ENCODE measurements at places on chromosomes 1 and 21.

- peak; percentile 93 for DNase-seq
These were observed 817 bp upstream of the PMVK start for GRCh38 chr1:154937085-154937987.

- DNase-seq = no peak
These were observed 17.2 kb upstream of the RLF start for GRCh38 chr1:40143891-40144575.

GRCh38 chr1:58765006-58765405, 18.8 kb downstream of the JUN start:
- no peak for DNase-seq

GRCh38 chr1:232908831-232909230, 41.6 kb upstream of the NTPCR start:
- no peak for DNase-seq

DNA sequence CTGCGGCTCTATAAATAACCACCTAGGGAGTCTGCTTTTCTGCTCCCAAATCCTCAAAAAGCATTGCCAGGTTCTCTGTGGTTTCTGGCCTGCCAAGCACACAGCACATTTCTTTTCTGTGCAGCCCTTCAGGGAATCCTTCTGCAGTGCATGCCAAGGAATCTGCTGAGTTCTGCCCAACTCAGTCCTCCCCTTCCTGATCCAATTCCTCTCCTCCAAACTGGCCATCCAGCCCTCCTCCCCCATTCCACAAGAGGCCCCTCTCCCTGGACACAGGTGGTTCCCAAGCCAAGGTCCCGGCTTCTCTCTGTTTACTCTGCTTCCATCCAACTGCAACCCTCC, 61.8 kb downstream of the HIVEP3 start:
- no peak for DNase-seq

DNA sequence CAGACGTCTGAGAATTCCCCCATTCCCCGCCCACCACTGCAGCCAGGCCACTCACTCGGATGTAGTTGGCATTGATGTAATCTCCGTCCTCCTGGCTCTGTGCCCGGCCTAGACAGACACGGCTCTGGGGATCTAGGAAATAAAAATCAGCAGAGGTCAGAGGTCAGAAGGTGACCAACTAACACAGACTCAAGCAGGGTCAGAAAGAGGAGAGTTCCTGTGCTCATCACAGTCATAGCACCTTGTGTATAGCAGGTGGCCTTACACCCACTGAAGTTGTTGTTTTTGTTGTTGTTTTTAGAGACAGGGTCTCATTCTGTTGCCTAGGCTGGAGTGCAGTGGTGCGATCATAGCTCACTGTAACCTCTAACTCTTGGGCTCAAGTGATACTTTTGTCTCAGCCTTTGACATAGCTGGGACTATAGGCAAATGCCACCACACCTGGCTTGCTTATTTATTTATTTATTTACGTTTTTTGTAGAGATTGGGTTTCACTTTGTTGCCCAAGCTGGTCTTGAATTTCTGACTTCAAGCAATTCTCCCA, 4.9 kb downstream of the PTPN7 start:
- DNase-seq = peak; percentile 62

DNA sequence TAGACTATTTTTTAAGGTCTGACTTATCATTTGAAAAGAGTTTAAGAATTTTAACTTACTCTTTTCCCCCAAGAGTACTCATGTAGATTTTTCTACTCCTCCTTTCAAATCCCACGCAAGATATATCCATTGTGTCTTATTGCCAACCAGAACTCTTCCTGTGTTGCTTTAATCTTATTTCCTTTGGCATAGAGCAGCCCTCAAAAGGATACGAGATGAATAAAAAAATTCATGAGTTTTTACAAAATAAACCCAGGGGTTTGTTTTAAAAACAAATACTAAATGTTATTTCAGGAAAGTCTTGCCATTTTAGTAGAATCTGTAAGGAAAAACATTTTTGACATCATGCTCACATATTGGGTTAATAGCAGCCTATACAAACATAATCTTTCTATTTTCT, 543.2 kb upstream of the CXADR start:
- DNase-seq = no peak

DNA sequence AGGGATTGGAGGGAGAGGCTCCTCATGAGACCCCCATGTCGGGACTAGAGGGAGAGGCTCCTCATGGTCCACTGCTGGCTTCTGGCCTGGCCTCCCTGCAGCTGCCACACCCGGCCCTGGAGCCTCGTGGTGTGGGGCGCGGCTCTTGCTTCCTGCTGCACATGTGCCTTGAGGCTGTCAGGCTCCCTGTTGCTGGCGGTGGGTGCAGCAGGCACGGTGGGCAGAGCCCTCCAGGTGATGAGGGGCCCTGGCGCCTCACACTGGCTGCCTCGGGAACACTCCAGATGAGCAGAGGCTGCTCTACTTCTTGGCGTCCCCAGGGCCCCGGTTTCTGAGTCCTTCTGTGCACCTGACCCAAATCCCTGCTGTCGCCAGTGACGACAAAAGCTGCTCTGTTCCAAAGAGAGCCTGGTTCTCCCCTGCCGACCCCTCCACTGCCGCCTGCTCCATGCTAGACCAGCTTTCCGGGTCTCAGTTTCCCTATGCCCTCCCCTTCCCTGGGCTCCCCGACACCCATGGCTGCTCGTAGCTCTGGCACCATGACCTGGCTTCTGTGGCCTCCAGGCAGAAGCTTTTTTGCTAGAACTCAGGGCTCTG, 9.7 kb upstream of the ATAD3B start:
- DNase-seq = no peak

DNA sequence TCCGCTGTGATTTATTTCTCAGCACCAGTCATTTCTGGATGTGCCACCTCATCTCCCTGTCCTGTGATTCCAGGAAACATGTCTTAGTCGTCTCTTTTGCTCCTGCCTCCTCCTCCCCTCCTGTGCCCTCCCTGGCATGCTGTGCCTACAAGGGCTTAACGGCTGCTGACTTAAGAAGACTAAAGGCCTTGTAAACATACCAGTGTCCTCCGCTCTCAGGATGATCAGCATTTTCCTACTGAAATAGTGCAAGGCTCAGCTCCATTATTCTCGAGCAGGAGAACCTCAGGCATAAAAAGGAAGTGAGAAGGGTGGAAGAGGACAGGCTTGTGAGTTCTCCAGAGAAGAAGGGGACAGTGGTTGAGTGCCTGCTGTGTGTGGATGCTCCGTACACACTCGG, 61.6 kb upstream of the RUNX3 start:
- no peak for DNase-seq

GRCh38 chr1:183480971-183481441, 8.7 kb downstream of the SMG7 start:
- DNase-seq = no peak

DNA sequence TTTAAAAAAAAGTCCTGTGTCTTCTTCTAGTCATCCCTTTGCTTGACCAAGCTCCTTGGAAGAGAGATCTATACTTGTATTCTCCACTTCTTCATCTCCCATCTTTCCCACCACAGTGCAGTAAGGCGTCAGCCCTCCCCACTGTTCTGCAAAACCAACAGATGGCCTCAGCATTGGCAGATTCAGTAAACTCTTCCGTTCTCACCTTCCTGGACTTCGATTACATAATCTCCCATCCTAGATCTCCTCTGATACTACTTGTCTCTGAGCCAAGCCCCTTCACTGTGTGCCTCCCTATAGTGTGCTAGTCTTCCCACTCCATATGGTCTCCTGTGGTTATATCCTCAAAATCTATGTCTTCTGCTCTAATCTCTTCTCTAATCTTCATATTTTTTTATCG, 1.6 kb upstream of the COLGALT2 start:
- no peak for DNase-seq
